Stimulated activated CD4-positive, alpha-beta T cell treated with anti-CD3 and anti-CD28 coated beads, TNF-alpha, amount 100 ng/mL, for 4 hours (primary cell): ENCODE measurements at places on chromosomes 2 and 18.

DNA sequence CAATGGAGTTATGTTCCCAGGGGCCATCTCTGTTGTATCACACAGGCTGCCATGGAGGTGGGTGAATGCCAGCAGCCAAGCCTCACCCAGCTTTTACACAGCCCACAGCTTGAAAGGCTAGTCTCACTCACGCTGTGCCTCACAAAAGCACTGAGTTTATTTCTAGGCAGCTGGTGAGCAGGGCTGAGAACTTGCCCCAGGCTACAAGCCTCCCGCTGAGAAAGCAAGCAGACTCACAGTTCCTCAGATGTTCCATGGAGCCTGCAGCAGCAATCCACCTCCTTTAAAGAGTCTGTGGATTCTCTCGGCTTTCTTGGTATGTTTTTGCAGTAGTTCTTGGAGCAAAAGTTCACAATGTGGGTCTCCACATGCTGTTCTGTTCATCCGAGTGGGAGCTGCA is 40.9 kb upstream of the ALKAL2 start:
- no peak for DNase-seq

DNA sequence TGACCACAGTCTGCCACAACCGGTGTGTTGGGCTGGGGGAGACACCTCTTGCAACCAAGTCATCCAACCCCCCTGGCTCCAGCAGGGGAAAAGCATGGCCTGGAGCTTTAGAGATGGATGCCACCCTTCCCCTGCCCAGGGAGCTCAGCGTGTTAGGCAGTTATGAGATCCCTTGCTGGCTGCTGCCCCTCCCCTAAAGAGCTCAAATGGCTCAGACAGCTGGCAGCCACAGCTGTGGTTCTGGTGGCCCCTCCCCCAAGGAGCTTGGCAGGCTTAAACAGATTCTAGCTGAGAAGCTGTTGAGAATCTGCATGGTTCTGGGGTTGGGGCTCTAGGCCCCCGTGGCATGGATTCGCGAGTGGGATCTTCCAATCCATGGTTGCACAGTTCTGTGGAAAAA is 64.7 kb downstream of the TEX51 start:
- no peak for DNase-seq

GRCh38 chr2:60823694-60824305 is 57.6 kb upstream of the REL start:
- no peak for DNase-seq

DNA sequence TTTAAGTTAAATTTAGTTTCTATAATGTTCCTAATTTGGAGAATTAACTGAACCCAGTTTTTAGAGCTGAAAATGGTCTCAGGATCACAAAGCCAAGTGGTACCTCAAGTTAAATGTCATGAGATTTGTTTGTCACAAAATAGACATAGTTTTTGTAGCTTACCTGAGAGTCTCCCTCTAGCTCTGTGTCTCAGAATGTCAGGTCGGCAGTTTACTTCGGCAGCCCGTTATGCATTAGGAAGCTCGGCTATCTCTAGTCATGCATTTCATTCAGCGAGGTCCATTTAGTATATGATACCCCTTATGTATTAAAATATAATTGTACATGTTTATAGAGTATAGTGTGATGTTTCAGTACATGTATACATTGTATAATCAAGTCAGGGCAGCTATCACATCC is 155.6 kb downstream of the EML6 start:
- DNase-seq, result no peak

GRCh38 chr18:59950215-59950944 is 50.6 kb downstream of the PMAIP1 start:
- no peak for DNase-seq

DNA sequence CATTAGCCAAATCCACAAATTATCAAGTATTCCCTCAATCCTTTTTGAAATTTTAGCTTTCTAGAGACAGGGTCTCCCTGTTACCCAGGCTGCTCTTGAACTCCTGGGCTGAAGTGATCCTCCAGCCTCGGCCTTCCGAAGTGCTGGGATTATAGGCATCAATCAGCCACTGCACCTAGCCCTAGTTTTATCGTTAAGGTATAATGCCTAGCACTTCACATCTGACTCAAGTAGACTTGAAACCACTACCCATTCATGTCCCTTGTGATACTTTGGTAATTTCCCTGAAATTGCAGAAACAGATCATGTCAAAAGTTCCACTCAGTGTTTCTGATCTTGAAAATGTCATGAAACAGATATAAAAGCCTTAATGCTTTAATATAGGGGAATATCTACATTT is 26.3 kb downstream of the MEX3C start:
- DNase-seq, result no peak

DNA sequence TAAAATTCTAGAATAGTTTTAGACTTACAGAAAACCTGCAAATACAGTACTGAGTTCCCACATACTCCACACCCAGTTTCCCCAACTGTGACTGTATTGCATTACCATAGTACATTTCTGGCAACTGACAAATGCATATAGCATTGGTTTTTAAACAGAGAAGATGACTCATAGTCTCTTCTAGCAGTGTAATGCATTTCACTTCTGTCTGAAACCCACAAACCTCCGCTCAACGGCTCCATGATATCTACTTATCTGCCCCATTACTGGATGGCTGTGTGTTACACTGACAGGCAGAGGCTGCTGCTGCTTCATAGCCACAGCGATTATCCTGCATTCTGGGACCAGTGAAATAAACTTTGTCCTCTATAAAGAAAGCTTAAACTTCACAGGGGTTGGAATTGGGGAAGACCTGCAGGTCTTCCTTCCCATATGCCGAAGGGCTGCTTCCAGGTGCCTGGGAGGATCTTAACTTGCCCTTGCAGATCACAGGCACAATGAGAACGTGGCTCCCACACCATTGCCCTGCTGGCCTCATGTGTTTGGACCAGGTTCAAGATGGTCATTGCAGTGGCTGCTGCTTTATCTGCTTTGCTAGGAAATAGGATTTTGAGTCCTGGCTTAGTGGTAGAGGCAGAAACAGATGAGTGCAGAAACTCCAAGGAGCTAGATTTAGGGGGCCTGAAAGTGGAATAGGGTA is 742.6 kb upstream of the HS6ST1 start:
- DNase-seq, result no peak

DNA sequence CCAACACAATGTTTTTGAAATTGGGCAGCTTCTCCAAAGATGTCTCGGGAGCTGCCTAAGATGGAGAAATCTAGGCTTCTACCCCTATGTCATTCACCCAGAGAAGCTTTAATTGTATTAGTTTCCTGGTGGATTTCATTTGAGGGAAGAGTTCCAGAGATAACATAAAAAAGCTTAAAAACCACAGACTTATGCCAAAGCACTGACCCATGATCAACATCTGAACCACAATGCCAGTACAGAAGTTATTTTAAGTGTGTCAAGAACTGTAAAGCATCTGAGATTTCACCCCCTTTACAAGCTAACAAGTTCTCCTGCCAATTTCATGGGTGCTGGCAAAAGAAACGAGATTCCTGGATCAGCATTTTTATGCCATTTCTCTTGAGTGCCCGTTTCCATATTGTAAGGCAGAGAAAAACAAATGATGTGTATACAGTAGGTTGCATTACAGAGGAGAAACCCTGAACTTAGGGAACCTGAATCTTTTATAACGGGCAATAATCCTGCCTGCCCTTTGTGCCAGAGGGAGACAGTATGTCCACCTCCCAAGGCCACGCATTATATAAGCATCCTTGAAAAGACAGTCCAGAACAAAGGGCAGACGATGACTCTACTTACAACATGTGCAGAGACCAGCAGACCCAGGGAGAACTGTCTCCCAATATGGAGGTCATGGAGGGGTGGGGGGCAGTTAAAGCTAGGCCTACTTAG is 44.1 kb downstream of the MREG start:
- no peak for DNase-seq

DNA sequence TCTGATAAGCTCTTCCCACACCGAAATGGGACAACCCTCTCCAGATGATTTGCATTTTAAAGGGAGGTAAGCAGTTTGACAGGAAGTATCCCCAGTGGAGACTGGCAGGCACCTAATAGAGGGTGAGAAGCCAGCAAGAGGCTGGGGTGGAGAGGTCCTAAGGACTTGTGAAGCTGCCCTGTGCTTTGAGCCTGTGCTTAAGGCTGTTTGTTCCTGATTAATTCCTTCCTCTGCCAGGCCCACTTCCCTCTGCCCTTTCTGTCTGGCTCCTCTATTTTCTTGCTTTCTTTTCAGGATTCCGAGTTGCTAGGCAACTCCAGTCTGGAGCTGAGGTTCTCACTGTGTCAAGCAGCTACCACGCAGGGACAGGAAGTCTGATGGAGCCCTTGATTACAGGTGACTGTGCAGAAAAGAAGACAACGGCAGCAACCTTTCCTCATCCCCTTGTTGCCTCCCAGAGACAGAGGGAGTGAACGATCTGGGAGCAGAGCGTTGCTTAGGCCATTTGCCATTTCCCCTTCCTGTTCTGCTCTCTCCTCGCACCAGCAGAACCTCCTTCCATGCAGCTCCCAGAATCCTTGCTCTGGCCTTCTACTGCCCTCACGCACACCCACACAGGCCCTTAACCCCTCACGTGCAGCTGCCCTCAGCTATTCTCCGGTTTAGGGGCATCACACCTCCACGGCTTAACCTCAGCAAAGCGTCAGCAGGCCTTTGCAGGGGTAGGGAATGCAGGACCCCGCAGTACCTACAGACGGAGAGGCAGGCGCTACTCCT is 103.6 kb upstream of the CELF4 start:
- no peak for DNase-seq

DNA sequence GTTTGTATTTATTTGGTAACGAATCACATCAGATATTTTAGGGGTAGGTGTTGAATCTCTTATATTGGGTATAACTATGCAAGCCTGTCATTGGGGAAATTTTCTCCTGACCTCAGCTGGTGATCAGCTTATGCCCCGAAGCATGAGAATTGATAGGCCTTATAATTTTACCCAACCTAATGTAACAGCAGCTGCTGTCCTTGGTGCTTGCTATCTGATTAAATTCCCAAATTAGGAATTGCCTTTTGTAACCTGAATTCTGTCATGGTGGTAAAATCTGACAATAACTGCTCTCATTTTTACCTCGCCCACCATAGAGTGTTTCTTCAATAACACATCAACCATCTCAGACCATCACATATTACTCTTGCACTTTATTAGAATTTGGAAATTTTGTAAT is 1542.6 kb upstream of the PIK3C3 start:
- DNase-seq, result no peak

DNA sequence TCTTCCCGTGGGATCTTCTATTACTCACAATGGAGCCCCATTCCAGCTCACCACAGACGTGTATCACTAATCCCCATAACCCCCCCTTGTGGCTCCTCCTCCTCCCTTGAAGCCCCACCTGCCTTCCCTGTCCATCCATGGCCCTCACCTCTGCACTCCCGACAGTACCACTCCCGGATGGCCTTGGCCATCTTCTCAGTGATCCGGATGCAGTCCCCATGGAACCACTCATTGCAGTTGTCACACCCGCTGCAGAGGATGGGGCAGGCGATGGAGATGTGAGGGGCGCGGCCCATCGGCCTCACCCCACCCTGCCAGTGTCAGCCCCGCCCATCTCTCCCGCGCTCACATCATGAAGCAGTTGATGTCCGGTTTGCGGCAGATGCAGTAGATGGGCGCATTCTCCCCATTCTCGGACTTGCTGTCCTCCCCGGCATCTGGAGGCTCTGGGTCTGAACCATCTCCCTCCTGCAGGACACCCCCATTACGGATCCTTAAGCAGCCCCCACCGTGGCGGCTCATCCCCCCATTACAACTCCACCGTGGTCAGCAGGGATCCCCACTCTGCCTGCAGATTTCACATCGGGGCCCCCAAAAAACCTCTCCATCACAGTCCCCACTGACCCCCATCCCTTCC is 983 bp downstream of the CXXC1 start:
- DNase-seq, result no peak

DNA sequence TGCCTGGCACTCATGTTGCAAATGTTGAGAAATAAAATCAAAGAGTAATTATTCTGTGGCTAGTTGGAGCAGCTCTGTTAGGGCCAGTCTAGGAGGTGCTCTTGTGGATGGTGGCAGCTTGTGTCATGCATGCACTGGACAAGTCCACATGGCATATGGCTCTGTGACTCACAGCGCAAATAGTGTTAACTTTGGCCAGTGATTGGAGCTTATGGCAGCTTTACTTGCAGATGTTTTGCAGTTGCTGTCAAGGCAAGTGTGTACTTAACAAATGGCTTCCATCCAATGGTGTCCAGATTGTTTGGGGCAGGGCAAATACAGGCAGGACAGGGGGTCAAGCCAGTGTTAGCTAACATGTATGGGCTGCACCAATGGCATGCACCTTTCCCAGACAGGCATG is 26.1 kb upstream of the TMX3 start:
- DNase-seq, result no peak

GRCh38 chr18:27600245-27600644 is 415.1 kb upstream of the CHST9 start:
- no peak for DNase-seq

DNA sequence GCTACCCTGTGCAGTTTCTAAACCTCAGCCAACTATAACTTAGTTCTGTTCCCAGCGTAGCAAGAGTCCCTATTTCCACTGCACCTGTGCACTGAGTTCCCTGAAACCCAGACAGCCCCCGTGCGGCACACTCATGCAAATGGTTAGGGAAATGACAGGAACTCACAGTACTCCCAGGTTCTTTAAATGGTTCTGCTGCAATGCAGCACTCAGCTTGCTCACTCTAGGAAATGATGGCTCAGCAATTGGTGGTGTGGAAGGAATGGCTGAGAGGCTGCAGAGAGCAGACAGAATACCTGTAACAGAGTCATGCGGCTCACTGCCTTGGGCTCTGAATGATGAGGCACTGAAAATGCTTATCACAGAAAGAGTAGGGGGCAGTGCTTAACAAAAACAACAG is 143.0 kb downstream of the RAD51AP2 start:
- DNase-seq, result no peak

DNA sequence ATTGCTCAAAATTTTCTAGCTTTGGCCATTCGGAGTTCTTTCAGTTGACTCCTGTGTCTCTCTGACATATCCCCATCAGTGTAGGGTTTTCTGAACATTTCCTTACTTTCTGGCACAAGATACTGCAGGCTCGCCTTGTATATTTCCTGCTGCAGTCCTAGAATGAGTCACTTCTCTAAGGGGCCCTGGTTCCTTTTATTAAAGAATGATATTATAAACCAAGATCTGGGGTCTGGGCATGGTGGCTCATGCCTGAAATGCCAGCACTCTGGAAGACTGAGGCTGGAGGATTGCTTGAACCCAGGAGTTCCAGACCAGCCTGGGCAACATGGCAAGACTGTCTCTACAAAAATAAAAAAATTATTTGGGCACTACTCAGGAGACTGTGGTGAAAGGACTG is 3.0 kb upstream of the RPL37A start:
- DNase-seq, result no peak

DNA sequence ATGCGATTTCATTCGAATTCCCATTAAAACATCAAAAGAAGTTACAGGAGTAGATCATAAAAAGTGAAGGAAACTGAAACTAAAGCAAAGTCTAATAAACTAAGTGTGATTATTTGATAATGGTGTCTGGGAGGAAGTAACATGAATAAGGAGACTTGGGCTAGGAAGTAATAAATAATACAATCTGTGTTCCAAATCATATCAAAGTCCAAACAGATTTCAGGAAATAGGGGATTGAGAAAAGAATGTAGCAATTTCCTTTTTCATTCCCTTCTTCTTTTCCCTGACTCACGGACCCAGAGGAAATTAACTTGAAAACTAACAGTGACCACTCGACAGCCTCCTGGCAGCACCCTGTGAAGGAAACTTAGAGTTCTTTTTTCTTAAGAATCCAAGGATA is 758.4 kb upstream of the GCFC2 start:
- no peak for DNase-seq

- DNase-seq, result no peak
Observed at GRCh38 chr2:86336675-86337243, 667 bp downstream of the REEP1 start.
